ENCODE measurements at places on chromosomes 16 and 17. TPM values are rescaled to one million over a fixed set of nuclear protein-coding genes. Genes with fewer than 3 reads are reported as not detected.

- H3K27me3 ChIP-seq: no peaks in the 10 kb centered on the region
- DNase-seq: no peak
- H3K27ac ChIP-seq: no peak overlapping the region
Measured at GRCh38 chr17:82350182-82351030, 8.6 kb upstream of the TEX19 start.

DNA sequence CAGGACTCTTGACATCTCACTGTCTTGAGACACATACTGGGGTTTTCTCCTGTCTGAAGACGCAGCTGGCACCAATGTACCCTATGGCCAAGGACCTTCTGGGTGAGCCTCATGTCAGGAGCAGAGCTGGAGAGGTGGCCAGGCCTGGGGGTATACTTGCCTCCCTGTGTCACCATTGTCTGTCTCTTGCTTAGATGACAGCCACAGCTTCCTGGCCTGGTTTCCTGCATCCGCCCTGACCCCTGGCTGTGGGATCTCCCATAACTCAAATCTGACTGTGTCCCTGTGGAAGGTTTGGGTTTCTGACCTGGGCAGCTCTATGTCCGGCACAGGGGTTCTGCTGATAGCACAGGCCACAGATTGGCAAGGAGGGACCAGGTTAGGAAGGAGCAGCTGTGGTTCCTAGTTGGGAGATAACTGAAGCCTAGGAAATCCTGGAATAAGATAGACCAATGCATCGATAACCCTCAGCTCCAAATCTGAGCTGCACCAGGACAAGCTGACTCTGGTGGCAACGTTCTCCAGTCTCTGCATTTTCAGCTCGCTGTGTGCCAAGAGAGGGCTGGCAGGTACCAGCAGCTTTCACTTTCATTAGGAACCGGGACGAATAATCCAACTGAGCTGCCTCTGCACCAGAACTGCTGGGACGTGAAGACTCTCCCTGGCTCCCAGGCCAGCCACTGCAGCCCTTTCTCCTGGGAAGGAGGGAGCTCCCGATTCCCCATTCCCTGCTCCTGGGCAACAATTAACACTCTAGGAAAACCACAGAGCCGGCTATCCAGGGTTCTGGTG, 5.0 kb downstream of the DEXI start:
- H3K27ac ChIP-seq: peak overlapping the region; percentile 95
- no peak for DNase-seq
- no peaks in the 10 kb centered on the region for H3K27me3 ChIP-seq
- peak overlapping the region; percentile 97 for H3K4me3 ChIP-seq
- H3K4me1 ChIP-seq: peaks cover 63% of the 10 kb centered on the region

GRCh38 chr17:81582341-81582740, 30.2 kb upstream of the FAAP100 start:
- no peak overlapping the region for H3K27ac ChIP-seq
- DNase-seq: no peak
- peaks cover 3% of the 10 kb centered on the region for H3K4me1 ChIP-seq
- H3K27me3 ChIP-seq: no peaks in the 10 kb centered on the region

DNA sequence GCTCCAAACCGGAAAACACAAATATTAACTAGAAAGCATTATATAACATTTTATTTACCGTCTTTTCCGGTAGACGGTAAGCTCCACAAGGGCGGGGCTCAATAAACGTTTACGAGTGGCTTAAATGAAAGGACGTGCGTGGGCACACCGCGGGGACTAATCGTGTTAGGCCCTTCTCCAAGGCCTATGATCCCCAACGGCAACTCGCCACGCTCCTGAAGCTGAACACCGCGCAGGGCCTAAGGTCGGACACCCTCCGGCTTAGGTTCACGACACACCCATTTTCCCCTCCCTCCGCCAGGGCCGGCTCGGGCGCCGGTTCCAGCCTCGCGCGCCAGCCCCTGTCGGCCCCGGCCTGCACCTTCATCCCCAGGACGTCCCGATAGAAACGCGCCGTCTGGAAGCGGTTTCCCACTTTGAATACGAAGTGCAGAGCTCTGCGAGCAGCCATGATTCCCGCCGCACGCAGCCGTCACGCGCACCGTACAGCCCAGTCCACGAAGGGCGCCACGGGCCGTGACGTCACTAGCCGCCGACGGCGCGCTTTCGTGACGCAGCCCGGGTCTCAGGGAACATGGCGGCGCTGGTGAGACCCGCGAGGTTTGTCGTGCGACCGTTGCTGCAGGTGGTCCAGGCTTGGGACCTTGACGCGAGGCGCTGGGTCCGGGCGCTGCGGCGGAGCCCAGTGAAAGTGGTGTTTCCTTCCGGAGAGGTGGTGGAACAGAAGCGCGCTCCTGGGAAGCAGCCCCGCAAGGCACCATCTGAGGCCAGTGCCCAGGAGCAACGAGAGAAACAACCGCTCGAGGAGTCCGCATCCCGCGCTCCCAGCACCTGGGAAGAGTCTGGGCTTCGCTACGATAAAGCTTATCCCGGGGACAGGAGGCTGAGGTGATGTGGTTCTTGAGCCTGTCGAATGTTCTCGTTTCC, at the start of the genes GLOD4 and MRM3:
GLOD4 (minus strand) TSS at position 476 of the 927 bp plus-strand sequence; CDS start at position 451, 25 bp downstream.
MRM3 (plus strand) TSS at position 549 of the 927 bp plus-strand sequence; CDS start at position 575, 26 bp downstream.
- peak within 1 kb of the TSS; percentile 78 for H3K27ac ChIP-seq
- peaks cover 17% of the 10 kb centered on the region for H3K4me1 ChIP-seq
- no peaks in the 10 kb centered on the region for H3K27me3 ChIP-seq
- peak within 1 kb of the TSS; percentile 77 for H3K4me3 ChIP-seq
- peak; percentile 86 for DNase-seq

DNA sequence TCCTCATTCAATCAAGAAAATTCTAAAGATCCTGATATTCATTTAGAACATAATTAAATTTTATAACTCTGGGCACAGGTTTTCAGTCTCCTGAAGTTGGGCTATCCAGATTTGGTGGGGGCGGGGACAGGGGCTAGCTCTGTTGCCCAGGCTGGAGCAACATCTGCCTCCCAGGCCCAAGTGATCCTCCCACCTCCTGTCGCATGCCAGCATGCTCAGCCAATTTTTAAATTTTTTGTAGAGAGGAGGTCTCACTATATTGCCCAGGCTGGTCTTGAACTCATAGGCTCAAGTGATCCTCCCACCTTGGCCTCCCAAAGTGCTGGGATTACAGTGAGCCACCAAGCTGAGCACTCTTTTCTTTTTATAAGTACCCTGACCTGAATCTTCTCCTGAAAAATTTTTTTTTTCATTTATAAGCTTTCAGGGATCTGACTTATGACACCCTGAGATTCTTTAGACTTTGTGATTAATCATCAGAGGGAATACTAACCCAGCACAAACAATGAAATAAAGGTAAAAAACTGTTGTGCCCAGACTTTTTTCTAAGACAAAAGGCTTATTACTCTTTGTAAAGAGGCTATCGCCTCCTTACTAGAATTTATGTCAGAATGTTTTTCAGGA, 62.6 kb downstream of the TUBD1 start:
- H3K36me3 ChIP-seq: no peaks in the 10 kb centered on the region
- peaks cover 50% of the 10 kb centered on the region for H3K4me1 ChIP-seq
- H3K27ac ChIP-seq: peak overlapping the region; percentile 76
- DNase-seq: no peak
- H3K27me3 ChIP-seq: no peaks in the 10 kb centered on the region

DNA sequence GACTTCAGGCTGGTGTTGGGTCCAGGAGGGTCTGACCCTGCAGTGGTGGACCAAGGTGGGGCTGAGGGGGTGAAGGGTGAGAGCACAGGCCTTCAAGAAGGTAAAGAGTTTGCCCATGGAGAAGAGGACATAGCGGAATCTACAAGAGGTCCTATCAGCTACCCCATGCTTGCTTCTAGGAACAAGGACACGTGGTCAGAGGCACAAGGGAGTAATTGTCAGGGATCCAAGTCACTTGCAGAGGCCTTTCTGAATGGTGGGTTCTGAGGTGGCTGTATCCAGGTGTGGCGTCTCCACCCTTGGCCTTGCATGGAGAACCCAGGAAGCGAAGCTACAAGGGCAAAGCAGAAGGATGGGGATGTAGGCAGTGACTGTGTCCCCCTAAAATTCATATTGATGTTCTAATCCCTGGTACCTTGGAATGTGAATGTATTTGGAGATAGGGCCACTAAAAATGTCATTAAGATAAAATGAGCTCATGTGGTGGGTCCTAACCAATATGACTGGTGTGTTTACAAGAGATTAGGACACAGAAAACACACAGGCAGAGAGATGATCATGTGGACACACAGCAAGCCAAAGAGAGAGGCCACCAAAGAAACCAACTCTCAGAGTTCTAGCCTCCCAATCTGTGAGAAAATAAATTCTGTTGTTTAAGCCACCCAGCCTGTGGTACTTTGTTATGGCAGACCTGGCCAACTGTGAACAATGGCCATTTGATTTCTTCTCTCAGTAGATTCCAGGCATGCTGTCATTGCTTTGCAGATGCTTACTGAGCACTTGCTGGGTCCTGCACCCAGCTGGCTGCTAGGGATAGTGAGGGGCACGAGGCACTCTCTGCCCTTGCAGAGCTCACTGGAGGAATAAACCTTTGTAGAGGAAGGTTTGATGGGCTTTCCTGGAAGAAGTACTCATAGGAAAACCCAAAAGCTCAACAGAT, 75.8 kb downstream of the UTP18 start:
- no peaks in the 10 kb centered on the region for H3K4me1 ChIP-seq
- H3K27ac ChIP-seq: no peak overlapping the region
- DNase-seq: no peak
- H3K4me3 ChIP-seq: no peak overlapping the region

Gene MAPT
- total RNA-seq: 0.32 TPM

DNA sequence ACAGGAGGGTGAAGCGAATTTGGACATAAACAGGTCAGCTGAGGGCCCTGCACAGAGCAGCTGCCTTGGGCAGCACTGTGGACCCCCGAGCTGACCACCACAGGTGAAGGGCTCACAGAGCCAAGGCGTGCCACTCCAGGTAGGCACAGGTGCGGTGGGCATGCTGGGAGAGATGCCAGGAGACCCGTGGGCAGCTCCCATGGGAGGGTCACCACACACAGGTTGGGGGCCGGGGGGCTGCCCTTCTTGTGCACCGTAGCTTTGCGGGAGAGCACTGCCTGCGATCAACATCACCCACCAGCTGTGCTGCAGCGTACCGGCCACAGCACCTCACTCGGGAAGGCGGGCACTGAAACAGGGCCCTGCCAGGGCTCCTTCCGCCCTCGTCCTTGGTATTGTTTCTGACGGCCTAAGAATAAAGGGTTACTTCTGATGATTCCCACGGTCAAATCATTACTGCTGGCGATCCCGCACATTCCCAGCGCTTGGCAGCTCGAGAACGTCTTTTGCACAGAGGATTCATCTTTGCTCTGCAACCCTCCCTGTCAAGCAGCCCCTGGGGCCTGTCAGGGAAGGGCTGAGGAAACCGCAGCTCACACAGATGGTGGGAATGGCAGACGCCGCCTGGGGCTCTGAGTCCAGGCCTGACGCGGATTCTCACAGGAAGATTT, 181.7 kb downstream of the BANP start:
- no peak overlapping the region for H3K27ac ChIP-seq
- DNase-seq: no peak
- H3K4me3 ChIP-seq: no peak overlapping the region
- H3K27me3 ChIP-seq: no peaks in the 10 kb centered on the region
- no peaks in the 10 kb centered on the region for H3K4me1 ChIP-seq

DNA sequence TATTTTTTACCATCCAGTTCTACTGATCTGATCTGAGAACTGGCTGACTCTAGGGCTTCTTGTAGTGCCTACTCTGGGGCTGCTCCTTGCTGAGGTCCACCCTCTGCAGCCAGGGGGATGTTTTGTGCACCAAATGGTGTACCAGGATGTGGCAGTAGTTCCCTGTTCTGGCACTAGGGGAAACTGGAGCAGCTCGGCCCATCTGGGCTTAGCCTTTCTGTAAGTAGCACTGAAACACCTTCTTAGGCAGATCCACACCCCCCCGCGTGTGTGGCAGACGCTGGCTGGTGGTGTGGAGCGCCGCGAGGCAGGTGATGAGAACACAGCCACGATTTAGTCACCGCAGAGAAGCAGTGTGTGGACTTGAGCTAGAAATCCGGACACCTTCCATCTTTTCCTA, 17.0 kb downstream of the DUSP14 start:
- H3K4me1 ChIP-seq: no peaks in the 10 kb centered on the region
- H3K27ac ChIP-seq: no peak overlapping the region
- no peak for DNase-seq
- H3K4me3 ChIP-seq: no peak overlapping the region
- no peaks in the 10 kb centered on the region for H3K27me3 ChIP-seq

Gene MGAT5B
- not detected for total RNA-seq

Gene TPSD1
- 20.8 TPM for total RNA-seq

- H3K27me3 ChIP-seq: no peaks in the 10 kb centered on the region
- H3K4me3 ChIP-seq: no peak overlapping the region
- H3K36me3 ChIP-seq: no peaks in the 10 kb centered on the region
- H3K4me1 ChIP-seq: no peaks in the 10 kb centered on the region
Measured at GRCh38 chr16:27571433-27572326, 21.7 kb downstream of the KATNIP start.

DNA sequence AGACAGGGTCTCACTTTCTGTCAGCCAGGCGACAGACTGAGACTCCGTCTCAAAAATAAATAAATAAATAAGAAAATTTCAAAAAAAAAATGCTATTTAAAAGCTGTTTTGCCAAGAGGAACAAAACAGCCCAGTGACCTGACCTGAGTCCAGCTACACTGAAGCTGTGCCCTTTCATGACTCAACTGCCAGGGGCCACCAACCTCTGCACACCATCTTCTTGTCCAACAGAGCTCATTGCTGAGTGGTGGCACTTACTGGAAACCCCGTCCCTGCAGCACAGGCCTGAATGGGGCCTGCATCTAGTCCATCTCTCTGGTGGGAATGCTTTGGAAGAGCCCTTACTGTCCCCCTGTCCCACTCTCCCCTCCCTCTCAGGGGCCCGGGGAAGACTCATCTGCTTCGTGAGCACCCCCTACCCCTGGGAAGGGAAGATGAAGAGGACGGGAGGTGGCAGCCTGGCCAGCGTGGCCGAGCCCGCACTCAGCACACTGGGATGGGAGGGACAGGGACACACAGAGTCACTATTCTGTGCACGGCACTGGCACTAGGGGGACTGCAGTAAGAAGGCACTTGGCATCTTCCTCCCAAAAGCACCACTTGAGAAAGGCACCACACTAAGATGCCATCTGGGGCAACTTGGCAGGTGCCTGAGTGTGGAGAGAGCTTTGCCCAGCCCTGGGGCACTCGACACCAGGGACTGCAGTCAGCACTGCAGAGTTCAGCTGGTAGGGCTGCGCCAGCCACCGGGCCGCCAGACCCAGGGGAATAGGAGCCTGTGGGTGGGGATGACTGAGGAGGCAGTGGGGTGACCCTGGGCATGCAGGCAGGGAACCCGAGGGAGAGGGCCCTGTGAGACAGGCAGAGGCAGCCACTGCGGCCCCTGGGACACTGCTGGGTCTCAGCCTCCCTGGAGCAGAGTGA, 13.5 kb downstream of the FBXO31 start:
- H3K36me3 ChIP-seq: peaks cover 5% of the 10 kb centered on the region
- H3K4me1 ChIP-seq: peaks cover 4% of the 10 kb centered on the region
- H3K4me3 ChIP-seq: no peak overlapping the region
- no peak for DNase-seq
- H3K27ac ChIP-seq: no peak overlapping the region
